Naive thymus-derived CD4-positive, alpha-beta T cell (primary cell): ENCODE measurements at places on chromosomes 3 and 15.

- no peak for DNase-seq
Observed at GRCh38 chr3:76724706-76725105, 315.2 kb upstream of the ROBO2 start.

DNA sequence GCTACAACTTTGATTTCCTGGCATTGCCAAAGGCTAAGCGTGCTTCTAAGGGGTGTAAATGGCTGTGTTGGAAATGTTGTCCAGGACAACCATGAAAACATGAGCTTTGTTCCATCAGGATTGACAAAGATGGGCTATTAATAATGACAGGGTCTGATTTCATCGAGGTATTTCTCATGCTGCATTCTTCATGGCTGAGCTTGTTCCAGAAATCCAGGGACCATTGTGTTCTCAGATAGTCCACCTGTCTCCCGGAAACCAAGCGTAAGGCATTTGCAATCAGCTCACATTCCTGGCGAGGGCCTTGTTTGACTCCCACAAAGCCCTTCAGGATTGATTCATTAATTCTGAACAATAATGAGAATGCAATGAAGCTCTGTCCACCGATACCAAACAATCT, 111.3 kb downstream of the CD47 start:
- no peak for DNase-seq

DNA sequence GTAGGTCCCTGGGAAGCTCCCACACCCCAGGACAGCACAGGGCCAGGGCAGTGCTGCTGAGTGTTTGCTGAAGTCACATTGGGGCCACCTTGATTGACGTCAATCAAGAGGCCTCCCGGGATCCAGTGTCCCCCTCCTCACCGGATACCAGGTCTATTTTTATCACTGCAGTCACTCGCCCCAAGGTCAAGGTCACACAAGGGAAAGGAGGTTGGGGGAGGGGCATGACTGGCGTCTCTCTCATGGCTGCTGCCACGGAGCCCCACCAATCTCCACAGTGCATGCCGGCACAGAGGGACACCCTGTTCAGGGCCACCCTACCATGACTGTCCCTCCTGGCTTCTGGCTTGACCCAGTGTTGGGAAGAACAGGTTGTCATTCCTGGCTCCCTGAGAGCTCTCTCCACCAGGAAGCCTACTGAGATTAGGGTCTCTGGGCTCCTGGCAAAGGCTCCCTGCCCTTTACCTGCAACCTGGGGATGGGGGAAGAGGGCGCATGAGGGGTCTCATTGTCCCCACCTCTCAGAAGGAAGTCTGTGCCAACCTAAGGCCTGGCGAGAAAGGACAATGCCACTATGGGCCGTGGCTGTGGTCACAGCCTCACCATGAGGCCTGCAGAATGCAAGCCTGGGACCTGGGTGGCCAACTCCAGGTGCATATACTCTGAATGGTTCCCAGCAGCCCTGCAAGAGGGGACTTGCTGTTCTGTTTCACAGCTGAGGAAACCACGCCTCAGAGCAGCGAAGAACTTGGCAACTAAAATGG, 1.5 kb downstream of the MYL3 start:
- DNase-seq, result no peak

DNA sequence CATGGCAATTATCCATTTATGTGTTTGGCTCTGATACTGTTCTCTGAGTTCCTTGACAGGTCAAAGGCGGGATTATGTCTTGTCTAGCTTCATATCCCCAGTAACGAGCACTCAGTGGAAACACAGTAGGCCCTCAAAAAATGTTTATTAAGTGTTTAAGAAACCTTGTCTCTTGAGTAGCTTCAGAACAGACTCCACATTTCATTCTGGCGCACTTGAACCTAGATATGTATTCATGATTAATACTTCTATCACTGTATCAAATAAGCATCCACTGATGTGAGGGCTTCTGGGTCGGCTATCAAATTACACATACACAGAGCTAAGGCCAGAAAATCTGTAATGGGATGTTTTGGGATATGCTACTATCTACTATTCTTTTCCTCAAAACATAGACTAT, 4.6 kb downstream of the CBLB start:
- DNase-seq, result no peak

DNA sequence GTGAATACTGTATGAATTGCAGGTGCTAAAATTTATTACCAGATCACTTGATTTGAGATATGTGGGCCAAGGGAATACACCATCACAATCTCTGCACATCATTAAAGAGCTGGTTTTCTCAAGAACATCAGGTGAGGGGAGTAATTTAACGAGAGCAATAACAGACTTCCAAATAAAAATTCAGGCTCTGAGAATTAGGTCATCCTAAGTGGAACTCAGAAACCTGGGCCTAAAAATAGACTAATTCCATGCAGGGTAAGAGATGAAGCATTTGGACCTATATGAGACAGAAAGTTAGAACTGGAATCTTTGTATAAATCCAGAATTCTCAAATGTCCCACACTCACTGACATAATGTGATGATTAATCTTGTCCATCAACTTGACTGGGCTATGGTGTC, 331.1 kb downstream of the ZNF621 start:
- no peak for DNase-seq

GRCh38 chr3:71322154-71322553, 261.4 kb downstream of the FOXP1 start:
- no peak for DNase-seq
